ENCODE measurements at places on chromosomes 2 and 18.

DNA sequence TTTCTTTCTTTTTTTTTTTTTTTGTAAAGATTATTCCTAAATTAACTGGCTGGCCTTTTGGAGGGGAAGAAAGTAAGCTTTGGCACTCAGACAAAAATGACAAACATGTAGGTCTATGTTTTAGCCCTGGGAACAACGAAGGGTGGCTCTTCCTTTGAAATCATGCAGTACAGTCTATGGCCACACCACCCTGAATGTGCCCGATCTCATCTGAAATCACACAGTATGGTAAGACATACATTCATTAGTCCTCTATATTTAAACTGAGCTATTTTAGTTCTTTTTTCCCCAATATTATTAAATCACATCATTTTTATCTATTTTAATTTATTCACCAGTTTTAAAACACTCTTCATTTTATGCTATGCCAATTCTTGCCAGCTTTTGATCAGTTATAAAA is 48.2 kb downstream of the PLA2R1 start:
- no peak for DNase-seq

- no peak for DNase-seq
Observed at GRCh38 chr2:48124592-48124991, 218.3 kb upstream of the FBXO11 start.

GRCh38 chr2:130756053-130756873 is 923 bp downstream of the AMER3 start:
- no peak for DNase-seq

DNA sequence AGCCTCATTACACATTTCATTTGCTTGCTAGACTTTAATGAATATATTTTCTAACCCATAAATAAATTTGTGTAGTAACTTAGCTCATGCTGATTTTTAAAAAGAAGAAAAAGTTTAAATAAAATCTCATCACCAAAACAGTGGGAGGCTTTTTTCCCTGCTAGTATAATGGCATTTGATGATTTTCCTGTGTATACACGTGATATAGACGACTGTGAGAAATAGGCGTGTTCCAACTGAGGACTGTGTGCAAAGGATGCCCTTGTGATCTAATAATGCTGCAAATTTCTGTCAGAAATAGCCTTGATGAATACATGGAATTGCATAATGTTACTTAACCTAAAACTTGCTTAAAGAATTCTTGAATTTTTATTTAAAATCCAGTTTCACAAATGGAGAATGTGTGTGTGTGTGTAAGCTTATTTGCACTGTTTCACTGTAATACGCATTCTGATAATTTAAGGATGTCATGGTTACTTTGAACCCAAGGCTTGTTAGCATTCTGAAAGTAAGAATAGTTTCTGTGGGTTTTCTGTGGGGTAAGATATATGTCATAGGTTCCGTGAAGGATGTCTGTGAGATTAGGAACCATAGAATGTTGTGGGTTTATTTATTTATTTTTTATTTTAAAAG is 178.0 kb downstream of the DLGAP1 start:
- no peak for DNase-seq

DNA sequence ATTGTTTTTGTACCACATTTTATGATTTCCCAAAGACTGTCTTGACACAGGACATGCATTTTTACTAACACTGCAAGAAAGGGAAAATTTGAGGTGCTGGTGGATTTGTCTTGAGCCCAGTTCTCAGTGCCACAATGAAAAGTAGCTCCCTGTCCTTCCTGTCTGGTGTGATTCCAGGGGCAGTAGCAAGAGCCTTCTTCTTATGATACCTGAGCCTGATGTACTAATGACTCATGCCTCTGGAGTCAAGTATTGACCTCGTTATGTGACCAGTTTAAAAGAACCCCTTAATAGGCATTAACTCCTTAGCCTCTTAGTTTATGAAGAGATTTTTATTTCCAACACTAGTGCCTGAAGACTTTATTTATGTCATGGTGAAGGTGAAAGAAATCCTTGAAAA is 728.6 kb downstream of the SLC4A3 start:
- no peak for DNase-seq

GRCh38 chr2:235749121-235749770 is 255.4 kb downstream of the AGAP1 start:
- DNase-seq = no peak

- DNase-seq = no peak
Observed at GRCh38 chr2:136154384-136154783, 36.4 kb upstream of the CXCR4 start.

- no peak for DNase-seq
Observed at GRCh38 chr18:3816610-3817363, 366.8 kb downstream of the TGIF1 start.

- DNase-seq = no peak
Observed at GRCh38 chr18:69757733-69758132, 189.9 kb downstream of the CD226 start.

- no peak for DNase-seq
Observed at GRCh38 chr2:185222311-185222710, 516.3 kb upstream of the FSIP2 start.

DNA sequence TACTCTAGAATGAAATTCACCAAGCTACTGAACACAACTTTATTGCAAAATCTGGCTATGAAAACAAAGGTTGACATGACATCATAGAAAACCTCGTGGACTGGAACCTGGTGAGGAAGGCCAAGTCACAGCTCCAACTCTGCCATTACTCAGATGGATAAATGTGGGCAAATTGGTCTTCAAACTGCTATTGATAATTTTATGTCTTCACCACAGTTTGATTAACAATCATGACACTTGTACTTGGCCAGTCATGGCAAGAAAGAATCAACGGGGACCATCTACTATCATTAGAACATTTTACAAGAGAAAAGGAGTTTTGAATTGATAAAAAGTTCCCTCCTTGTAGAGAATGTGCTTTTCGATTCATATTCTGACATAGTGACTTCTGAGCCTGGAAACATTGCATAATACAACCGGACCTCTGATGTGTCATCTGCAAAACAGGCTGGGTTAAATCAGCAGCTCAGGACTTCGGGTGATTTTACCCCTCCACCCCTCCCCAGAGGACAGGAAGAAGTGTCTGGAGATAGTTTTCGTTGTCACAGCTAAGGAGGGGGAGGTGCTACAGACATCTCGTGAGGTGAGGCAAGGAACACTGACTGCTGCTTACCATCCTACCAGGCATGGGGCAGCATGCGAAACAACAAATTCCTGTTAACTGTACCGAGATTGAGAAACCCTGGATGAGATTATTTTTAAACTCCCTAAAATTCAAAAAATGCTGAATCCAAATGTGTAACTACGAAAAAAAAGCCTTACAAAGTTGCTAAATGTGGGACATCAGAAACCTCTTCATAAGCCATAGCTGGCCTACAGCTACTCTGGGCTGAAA is 8.4 kb downstream of the L3MBTL4 start:
- DNase-seq = no peak

GRCh38 chr2:60092781-60093180 is 460.7 kb downstream of the BCL11A start:
- no peak for DNase-seq

DNA sequence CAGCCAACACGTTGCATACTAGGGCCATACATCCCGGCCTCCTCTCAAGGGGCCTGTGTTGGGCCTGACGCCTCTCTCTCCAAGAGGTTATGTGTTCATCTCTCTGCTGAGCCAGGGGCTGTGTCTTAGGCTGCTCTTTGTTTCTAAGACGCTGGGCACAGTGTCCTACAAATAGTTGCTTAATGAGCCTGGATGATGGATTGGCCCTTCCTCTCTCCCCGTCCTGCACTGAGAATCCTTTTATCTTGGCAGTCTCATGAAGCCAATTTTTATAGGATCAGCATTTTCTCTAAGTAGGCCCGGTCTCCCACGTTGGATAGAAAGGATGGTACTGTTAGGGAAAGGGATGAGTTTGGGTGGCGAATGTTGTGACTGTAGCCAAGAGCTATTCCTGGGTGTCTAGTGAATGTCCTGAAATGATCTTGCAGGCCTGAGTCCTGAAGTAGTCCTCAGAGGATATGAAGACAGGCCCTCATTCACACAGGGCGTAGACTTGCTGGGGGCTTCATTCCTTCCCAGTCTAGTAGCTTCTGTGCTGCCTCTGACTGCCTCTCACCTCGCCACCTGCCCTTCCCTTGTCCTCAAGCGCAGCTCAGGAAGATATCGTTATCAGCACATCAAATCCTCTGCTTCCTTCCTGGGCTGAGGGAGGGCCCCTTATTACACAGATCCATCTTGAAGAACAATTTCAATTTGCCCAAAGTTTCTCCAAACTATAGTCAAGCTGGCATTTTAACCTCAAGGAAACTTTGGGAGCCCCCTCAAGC is 8.8 kb downstream of the LBH start:
- no peak for DNase-seq

DNA sequence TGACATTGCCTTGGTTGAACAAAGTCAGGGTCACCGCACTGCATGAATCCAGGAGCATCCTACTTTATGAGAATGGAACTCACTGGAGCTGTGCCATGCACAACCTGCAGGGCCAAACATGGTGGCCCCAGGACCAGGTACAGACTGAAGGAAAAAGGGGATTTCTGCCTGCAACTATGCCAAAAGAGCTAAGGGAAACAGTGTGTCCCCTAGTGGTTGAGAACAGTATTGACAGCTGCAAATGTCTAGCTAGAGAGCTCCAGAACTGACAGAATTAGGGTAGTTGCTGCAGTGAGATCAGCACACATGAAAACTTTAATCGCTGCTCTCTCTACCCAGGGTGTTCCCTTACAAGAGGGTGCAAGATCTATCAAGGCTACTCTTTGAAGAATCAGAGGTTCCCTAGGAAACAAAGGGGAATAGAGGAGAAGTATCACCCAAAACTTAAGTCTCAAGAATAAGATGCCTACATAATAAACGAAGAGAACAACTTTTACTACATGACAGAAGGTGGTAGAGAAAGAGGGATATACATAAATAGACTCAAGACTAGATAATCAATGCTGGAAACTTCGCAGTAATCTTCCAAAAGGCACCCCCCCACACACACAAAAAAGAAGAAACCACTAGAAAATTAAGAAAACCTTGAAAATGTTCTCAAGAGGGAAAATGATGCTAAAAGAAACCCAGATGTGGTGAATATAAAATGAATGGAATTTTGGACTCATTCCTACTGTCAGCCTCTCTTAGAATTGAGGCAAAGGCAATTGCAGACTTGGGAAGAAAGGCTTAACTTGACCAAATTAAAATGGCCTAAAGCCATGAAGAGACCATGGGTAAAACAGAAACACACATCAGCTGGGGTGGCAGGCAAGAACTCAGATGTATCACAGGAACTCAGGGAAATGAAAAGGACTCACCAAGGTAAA is 43.6 kb upstream of the IHH start:
- no peak for DNase-seq

GRCh38 chr2:26936855-26937254 is 33.6 kb upstream of the MAPRE3 start:
- no peak for DNase-seq

GRCh38 chr18:43234889-43235288 is 42.4 kb downstream of the SYT4 start:
- DNase-seq = no peak

DNA sequence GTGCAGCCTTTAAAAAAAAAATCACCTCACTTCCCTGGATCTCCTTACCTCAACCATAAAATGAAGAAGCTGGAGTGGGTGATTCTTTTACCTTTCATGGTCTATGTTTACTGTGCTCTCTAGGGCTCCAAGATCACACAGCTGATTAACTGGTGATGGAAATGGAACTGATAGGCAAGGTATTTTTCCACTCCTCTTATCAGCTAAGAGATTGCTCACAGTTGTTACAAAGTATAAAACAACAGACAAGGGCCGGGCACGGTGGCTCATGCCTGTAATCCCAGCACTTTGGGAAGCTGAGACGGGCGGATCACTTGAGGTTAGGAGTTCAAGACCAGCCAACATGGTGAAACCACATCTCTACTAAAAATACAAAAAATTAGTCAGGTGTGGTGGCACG is 14.5 kb downstream of the RPS27A start:
- DNase-seq = no peak

DNA sequence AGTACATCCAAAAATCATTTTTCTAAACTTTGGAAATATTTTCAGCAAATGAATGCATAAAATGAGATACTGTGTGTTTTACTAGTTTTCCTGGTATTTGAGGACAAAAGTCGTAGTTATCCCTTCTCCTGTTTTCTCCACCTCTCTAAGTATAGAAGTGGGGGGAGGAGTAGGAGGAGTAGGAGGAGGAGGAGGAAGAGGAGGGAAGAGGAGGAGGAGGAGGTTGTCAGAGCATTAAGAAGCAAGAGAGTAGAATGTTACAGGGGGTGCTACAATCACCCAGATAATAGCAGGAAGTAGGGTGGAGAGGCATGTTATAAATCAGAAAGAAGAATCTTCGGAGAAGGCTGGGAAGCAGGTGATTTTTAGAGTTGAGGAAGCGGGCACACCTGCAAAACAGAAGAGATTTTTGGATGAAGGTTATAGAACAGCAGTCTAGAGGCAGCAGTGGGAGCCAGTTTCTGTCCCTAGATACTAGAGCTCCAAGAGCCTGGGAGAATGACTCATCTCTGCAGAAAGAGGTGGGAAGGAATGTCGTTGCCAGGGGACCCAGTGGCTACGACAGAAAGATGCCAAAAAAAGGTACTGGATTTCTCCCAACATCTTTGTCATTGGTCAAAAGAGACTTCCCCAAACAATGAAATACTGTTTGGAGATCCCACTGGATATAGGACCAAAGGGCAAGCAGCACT is 44.2 kb upstream of the AQP4 start:
- no peak for DNase-seq

DNA sequence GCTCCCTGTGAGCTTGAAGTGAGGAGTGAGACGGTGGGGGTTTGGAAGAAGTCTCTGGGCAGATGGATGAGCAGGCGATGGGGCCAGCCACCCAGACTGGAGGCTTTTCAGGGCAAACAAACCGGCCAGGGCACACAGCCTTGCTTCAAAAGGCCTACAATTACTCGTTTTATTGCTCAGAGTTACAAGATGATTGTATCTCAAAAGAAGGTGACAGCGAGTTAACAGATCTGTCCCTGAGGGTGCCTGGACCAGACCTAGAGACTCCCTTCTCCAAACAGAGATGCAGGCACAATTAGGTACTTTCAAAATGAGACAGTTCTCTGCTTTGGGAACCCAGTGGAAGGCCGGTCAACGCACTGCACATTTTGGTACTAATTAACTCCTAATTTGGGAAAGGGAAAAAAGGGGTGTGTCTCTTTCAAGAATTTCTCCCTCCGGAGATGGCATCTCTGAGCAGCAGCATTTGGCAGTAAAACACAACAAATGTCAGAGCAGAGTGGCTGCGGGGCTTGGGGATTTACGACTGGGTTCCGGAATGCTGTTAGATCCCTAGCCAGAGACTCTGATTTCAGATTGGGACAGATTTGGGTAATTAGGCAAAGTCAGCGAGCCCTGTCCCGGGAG is 226.7 kb downstream of the TTC32 start:
- DNase-seq = no peak

GRCh38 chr2:219109471-219109870 is 48.8 kb upstream of the IHH start:
- DNase-seq = peak; percentile 31

DNA sequence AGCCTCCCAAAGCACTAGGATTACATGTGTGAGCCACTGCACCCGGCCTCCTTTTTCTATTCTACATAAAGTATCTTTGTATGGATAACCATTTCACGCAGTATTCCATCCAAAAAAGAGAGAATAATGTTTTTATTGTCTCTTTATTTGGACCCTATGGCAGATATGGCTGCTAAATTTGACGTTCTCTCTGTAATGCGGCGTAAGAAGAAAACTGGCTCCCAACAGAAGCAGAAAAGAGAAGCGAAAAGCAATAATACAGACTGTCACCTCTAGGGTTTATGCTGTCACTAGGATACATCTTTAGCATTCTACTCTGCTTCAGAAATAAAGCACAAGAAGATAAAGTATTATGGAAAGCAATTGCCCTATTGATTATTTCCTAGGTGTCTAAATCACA is 55.9 kb downstream of the FN1 start:
- no peak for DNase-seq

GRCh38 chr2:17101596-17101995 is 416.6 kb downstream of the RAD51AP2 start:
- no peak for DNase-seq

- no peak for DNase-seq
Observed at GRCh38 chr2:98793897-98794830, 63.2 kb upstream of the MGAT4A start.
